ENCODE measurements at places on chromosomes 4 and X.

GRCh38 chr4:70564033-70564432 is 28.0 kb upstream of the AMBN start:
- DNase-seq = no peak

- DNase-seq = no peak
Observed at GRCh38 chr4:182048871-182049270, 194.3 kb upstream of the TENM3 start.

DNA sequence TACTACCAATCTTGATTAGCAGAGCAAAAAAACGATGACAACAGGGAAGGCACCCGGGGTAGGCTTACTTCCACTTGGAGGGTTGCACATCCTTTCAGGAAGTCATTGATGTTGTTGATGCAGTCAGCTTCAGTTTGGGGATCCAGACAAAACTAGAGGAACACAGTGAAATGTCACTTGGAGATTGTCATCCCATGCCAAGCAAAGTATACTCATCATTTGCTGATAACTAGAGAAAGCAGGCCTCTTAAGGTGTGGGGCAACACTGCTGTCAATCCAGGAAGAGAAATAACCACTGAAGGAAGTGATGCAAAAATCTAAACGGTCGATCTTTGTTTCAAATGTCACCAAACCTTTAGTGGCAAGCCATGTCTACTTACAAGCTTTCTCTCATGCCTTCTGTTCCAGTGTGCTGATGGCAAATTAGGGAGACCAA is 1.4 kb downstream of the ARHGEF6 start:
- no peak for DNase-seq

DNA sequence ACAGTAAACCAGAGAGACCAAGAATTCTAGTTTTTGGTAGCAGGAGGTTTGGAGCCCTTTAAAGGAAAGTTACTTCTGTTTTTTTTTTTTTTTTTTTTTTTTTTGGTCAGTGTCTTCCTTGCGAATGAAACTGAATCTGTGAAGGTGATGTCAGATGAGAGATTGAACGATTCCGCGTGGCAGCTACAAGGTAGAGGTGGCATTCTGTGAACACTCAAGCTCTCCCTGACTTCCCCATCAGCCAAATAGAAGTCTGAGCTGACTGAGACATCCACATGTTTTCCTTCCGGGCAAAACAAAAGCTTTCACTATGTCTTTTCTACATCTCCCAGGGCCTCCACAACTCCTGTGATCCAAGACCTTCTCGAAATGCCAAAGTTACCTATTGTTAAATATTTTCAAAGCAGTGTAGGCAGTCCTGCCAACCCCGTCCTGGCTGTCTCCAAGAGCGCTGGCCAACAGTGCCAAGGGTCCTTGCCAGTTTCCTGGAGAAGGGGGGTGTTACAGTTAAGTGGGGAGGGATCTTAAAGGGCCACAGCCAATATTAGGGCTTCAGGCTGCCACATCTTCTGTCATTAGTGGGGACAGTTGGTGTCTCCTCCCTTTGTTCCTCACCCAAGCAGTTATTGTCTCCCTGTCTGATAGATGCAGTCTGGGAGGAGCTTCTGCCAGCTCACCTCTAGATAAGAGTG is 102.9 kb upstream of the SLC34A2 start:
- DNase-seq = peak; percentile 66

DNA sequence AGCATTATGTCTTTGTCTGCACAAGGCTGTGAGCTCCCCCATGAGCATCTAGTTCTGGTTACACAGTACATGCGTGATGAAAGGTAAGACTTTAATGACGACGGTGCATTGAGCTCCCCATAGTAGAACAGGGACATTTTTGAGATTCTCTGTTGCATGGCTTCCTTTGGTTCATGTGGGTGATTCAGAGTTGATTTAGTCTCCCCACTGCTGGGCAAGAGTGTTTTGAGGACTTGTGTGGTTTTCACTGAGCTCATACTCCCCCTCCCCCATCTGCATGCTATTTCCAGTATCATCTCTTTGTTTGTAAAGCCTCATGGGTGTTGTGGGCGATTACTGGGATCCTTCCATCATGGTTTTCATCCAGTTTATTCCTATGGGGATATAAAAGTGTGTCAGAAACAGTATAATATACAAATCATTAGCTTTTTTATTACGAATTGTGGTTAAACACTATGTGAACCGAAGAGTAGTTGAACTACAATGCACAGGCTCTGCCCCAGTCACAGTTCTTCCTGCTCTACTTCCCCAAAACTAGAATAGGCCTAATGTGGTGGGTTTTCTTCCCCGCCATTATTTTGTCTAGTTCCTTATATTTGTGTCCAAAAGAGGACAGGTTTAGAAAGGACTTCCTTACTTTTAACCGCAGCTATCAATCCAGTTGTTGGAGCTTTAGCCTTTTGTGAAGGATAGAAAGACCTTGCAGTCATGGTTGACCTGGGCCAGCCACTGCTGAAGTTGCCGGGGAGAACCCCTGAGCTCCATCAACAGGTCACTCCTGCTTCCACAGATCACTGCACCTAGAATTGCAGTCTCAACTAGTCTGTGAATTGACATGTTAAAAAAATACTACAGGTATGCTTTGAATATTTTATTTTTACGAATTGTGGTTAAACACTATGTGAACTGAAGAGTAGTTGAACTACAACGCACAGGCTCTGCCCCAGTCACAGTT is 30.4 kb downstream of the KIT start:
- DNase-seq = no peak

DNA sequence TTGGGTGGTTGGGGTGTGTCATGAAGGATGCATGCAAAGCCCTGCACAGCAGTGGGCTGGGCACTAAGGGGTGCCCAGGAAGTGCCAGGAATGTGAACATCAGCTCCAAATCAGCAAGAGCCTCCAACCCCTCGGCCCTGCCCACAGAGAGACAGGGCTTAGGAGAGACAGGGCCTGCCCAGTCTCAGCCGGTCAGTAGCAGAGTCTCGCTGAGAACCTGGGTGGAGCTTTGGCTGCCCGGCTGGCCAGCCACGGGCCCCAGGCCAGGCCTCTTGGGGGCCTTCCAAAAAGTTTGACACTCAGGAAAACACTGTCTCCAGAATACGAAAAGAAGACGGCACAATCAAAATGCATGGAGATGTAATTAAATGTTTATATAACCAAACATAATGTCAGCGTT is 4.3 kb upstream of the MXD4 start:
- DNase-seq = peak; percentile 85

DNA sequence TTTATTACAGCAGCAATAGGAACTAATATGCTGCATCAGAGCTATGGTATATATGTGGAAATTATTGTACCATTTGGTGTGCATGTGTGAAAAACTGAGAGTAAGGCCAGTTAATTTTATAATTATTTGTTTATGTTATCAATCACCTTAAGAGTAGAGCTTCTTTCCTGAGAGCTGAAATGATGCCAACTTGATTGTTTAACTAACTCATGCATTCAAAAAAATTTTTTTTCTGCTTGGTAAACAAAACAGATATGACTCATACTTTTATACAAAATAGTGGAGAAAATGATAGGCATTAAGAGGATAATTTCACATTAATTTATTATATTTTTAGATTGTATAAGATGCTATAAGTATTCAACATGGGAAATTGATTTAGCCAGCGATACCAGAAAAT is 622.7 kb downstream of the RAPGEF2 start:
- no peak for DNase-seq

GRCh38 chr4:57280481-57280880 is 170.3 kb upstream of the IGFBP7 start:
- no peak for DNase-seq

GRCh38 chrX:78693536-78693935 is 34.4 kb upstream of the RTL3 start:
- DNase-seq = no peak

DNA sequence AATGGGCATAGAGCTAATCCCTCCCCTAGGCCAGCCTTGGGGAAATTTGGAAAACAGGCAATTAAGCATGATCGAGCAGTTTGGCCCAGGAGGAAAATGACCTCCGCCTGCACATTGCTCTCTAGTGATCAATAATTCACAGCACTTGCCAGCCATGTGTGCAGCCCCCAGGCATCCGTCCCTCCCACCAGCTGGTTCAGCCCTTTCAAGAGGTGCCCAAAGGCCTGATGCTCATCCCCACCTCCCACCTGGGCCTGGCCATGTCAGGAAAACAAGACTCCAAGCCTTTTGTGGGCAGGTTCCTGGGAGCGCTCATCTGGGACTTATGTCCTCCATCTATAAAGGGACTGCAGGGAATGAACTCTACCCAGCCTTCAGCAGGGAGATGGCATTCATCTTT is 17.5 kb upstream of the PPP2R2C start:
- DNase-seq = no peak

DNA sequence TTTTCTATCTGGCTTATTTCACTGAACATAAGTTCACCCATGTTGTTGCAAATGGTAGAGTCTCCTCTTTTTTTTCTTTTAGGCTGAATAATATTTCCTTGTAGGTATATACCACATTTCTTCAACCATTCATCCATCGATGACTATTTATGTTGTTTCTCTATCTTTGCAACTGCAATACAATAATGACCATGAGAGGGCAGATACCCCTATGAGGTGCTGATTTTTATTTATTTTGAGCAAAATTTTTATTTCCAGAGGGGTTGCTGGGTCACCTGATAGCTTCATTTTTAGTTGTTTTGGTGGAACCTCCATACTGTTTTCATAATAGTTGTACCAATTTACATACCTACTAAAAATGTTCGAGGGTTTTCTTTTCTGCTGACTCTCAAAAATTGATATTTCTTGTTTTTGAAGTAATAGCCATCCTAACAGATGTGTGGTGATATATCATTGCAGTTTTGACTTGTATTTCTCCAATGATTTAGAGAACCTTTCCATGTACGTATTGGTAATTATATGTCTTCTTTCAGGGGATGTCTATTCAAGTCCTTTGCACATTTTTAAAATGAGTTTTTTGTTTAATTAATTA is 1697.0 kb downstream of the PCDH7 start:
- no peak for DNase-seq

DNA sequence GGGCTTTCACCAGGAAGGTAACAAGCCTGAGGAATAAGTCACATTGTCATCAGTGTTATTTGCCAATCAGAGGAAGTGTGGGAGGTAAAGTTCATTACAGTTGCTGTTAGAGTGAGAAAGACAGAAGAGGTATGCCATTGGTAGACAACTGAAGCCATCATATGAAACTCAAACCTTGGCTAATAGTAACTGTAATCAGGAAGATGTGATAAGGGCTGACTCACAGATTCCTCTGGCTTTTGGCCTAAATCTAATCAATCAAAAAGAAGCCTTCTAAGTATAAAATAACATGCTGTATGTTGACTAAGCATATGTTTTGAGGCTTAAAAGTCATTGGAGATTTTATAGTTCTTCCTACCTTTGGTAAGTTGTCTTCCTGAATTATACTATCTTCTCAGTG is 242.8 kb downstream of the PCDH7 start:
- no peak for DNase-seq

DNA sequence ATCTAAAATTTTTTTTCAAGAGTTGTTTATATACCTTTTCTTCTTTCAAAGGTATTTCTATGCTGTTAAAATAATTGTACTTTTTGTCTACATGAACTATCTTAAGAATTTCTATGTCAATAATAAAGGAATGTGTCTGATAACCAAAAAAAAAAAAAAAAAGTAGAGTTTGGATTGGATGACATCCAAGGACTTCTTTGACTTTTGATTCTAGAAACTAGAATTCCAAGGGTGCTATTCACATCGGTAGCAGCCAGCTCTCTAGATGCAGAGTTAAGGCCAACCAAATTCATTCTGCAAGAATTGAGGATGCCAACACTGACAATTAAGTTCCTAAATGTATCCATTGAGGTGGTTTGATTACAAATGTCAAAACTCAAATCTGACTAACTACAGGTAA is 42.0 kb upstream of the PRKG2 start:
- no peak for DNase-seq
